Sigmoid colon (tissue), 7 donors: ENCODE measurements at places on chromosomes 2 and 18. TPM values are rescaled to one million over a fixed set of nuclear protein-coding genes. Genes with fewer than 3 reads are reported as not detected.

Gene SPP2
- not detected for total RNA-seq

Gene GRB14
- total RNA-seq: 14.0 TPM

DNA sequence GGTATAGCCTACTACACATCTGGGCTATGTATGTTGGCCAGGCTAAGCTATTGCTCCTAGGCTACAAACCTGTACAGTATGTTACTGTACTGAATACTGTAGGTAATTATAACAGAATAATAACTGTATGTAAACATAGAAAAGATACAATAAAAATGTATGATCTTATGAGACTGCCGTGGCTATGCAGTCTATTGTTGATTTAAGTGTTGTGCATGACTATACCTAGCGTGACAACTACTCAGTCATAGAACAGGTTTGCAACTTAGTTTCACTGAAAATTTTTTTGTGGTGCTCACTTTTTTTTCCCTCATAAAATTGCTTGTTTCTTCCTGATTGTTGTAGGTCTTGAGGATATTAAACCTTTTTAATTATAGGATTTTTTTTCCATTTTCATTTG is 25.9 kb downstream of the KCMF1 start:
- no peaks in the 10 kb centered on the region for H3K36me3 ChIP-seq
- H3K4me1 ChIP-seq: peaks cover 63% of the 10 kb centered on the region
- H3K4me3 ChIP-seq: no peak overlapping the region
- DNase-seq: no peak
- H3K27ac ChIP-seq: no peak overlapping the region

DNA sequence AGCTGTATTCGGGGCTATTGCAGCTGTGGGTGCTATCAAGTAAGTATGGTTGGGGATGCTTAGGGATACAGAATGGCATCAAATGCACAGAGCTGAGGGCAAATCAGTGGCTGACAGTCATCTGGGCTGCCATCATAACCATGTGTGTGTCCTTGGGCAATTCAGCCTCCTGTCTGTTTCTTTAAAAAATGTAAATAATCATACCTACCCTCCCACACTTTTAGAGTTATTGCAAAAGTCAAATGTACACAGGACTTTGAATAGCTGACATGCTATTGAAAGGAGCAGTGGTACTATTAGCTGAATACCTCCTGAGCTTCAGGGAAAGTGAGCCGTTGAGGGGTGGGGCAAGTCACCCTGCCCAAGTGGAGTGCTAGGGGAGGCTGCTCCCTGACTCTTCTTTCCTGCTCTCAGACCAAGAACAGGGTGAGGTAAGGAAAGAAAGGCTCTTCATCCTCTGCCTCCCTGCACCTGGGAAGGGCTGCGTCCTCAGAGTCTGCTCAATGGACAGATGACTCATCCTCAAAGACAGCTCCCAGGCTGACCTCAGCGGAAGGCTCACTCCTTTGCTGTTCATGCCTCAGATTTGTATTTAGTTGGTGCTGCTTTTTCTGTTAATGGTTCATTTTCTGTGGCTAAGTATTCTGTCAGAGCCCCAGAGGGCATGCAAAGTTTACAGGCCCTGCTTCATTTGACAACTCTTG is 54.9 kb upstream of the BZW1 start:
- DNase-seq: no peak
- H3K4me3 ChIP-seq: no peak overlapping the region
- H3K4me1 ChIP-seq: no peaks in the 10 kb centered on the region
- H3K36me3 ChIP-seq: no peaks in the 10 kb centered on the region
- no peak overlapping the region for H3K27ac ChIP-seq

Gene MARS2
- 6.6 TPM for total RNA-seq

DNA sequence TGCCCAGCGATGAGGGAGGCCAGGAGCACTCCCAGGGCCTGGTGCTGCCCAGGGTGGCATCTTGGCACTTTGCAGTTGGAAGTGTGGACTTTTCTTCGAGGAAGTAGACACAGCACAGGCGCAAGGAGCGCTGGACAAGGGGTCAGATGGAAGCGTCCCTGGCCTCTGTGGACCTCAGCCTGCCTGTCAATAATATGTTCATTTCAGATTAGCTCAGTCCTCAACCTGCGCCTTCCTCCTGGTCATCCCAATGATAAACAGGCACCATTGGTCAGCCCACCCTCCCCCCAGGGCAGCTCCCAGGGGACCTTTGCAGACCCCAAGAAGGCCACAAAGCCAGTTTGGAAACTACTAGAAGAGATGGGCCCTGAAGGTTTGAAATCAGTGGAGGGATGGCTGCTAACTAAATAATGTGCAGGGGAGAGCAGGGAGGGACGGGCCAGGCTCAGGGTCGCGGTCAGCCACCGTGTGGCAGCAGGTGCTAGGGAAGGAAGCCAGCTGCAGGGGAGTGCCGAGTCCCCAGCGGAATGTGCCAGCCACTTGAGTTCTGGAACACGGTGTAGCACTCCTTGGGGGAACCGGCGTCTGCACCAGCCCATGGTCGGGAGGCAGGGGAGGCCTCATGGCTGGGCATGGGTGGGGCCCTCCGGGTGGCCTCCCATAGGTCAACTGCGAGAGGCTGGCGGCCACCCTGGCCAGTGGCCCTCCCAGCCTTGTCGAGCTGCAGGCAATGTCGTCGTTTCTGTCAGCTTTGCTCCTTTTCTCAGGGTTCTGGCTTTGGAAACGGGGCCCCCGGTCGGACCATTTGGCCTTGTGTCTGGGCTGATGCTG is 59.9 kb downstream of the ADI1 start:
- H3K36me3 ChIP-seq: peaks cover 5% of the 10 kb centered on the region
- no peaks in the 10 kb centered on the region for H3K27me3 ChIP-seq
- H3K4me3 ChIP-seq: no peak overlapping the region
- no peak for DNase-seq
- H3K4me1 ChIP-seq: peaks cover 5% of the 10 kb centered on the region

DNA sequence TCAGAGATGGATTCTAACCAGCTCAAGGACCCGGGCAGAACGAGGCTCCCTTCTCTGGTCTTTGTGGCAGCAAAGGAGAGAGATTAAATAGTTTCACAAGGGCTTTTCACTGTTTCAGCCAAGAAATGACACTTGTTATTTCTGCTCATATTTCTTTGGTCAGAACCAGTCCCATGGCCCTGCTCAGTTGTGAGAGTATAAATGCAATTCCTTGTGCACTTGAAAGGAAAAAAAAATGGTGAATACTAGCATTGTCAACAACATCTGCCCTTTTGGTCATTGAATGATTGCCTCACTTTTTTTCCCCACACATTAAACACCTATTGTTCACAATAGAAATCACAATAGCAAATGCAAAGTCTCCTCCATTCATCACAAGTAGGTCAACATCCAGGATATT is 104.4 kb downstream of the RDH14 start:
- no peak overlapping the region for H3K27ac ChIP-seq
- no peak for DNase-seq
- no peaks in the 10 kb centered on the region for H3K27me3 ChIP-seq
- H3K36me3 ChIP-seq: no peaks in the 10 kb centered on the region
- no peak overlapping the region for H3K4me3 ChIP-seq
- H3K4me1 ChIP-seq: peaks cover 13% of the 10 kb centered on the region

DNA sequence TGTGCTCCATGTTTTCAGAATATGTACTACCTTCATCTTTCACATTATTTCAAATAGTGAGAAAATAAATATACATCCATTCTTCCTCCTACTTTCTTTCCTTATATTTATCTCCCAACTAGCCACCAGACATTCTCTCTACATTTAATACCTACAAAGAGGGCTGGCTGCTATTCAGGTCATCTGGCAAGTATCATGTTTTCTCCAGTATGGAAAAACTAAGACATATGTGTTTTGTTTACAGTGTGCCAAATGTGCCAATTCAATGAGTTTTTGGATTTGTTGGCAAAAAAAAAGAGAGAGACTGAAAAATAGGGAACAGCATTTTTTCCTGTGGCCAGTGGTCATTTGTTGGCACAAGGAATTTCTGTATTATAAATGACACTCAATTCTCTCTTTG is 1207.3 kb downstream of the DPP10 start:
- DNase-seq: no peak
- H3K27ac ChIP-seq: no peak overlapping the region
- no peak overlapping the region for H3K4me3 ChIP-seq
- no peaks in the 10 kb centered on the region for H3K36me3 ChIP-seq

GRCh38 chr18:27793013-27793785 is 383.7 kb downstream of the CDH2 start:
- DNase-seq: no peak
- no peaks in the 10 kb centered on the region for H3K36me3 ChIP-seq

DNA sequence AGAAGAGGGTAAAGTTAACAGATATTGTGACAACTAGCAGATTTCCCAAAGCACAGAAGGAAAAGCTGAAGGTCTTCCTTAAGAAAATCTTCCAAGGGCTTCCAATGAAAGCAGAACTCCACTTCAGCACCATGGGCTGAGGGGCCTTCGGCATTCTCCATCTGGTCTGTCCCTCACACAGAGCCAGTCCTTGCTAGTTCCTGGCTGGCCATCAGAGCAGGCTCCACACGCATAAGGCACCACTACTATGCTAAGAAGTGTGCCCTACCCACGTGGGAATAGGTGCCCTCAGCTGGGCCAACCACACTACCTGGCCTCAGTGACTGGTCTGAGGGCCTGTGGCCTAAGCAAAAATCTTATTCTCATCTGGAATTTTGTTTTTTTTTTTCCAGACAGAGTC is 73.5 kb downstream of the METTL4 start:
- H3K27ac ChIP-seq: no peak overlapping the region
- no peaks in the 10 kb centered on the region for H3K36me3 ChIP-seq
- H3K4me3 ChIP-seq: no peak overlapping the region
- no peaks in the 10 kb centered on the region for H3K27me3 ChIP-seq

DNA sequence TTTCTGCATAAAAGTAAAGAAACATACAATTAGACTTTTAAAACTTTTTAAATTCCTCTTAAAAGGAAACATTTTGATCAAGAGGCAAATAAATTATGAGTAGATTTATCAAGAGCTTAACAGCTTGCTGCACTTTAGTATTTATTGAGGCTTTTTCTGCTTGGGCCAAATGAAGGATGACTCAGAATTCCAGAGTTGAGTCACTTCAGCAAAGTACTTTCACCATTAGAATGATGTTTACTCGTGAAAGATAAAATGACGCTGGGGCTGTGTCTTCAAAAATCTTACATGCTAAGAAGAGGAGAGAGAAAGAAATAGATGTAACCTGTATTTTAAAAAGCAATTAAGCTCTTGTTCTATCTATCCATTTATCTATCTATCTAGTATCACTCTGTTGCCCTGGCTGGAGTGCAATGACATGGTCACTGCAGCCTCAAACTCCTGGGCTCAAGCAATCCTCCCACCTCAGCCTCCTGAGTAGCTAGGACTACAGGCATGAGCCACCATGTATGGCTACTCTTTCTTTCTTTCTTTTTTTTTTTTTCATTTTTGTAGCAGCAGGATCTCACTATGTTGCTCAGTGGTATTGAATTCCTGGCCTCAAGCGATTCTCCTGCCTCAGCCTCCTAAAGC is 75.3 kb upstream of the RIOK3 start:
- no peak overlapping the region for H3K4me3 ChIP-seq
- DNase-seq: no peak
- H3K36me3 ChIP-seq: no peaks in the 10 kb centered on the region
- peak overlapping the region; percentile 83 for H3K27ac ChIP-seq
- no peaks in the 10 kb centered on the region for H3K27me3 ChIP-seq
- peaks cover 20% of the 10 kb centered on the region for H3K4me1 ChIP-seq

DNA sequence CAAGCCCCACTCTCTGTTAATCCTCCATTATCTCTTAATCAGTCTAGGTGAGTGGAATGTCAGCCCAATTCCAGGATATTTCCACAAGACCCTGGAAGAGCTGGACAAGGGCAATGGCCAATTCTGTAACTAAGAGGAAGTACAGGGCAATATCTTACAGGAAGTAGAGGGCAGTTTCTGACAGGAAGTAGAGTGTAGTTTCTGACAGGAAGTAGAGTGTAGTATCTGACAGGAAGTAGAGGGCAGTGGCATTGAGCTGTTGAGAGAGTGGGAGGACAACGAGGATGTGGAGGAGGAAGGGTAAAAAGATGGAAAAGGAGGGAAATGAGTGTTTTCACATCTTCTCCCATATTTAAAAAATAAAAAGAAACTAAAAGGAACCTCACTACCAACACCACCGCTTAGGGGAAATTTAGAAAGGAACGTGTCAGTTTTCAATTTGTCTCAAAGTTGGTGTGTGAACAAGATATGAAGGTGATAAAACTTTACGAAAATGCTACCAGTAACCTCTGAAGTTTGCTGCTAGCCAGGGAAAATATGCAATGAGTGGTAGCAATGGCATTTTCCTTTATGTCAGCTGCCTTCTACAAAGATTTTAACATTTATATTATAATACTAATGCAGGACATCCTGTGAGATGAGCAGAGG is 430.9 kb upstream of the HNRNPA3 start:
- H3K4me3 ChIP-seq: no peak overlapping the region
- no peaks in the 10 kb centered on the region for H3K27me3 ChIP-seq
- H3K4me1 ChIP-seq: no peaks in the 10 kb centered on the region
- H3K27ac ChIP-seq: no peak overlapping the region
- DNase-seq: no peak
- no peaks in the 10 kb centered on the region for H3K36me3 ChIP-seq

Gene GULP1
- total RNA-seq: 51.0 TPM

DNA sequence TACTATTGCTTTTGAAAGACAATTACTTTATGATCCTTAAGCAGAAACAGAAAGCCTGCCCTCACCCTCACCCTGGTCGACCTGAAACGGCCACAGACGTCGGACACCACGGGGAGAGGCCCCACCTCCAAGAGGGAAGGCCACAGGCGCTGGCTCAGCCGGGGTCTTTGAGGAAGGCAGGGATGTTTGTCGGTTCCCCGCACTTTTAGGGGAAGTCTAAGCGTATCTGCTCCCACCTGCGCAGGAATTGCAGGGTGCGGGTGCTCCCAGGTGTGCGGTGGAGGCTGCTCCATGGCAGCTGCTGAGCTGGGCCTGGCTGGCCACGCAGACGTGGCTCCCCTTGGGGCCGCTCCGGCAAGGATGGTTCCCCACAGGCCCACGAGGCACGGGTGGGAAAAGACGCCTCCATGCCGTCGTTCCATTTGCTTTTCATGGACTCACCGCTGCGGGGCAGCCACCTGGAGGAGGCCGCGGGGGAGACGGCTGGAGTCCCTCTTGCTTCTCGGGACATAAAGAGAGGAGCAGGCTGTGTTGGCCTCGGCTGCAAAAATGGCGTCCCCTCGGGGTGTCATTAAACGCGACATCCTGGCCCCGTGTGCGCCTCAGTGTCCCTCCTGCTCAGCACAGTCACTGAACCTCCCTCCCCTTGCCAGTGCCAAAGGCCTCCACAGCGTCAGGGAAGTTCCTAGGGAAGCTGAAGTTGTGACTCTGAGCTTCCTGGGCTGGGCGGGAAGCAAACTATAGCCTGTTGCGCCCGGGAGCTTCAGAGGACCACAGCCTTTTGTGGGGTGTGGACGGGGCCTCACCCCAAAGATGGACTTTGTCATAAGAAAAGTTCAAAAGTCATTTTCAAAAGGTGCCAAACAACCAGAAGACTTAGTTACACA is 63.4 kb downstream of the NFATC1 start:
- no peaks in the 10 kb centered on the region for H3K36me3 ChIP-seq
- no peak for DNase-seq
- no peaks in the 10 kb centered on the region for H3K27me3 ChIP-seq

Gene CHRNG
- not detected for total RNA-seq

GRCh38 chr2:151637271-151637781 is 97.0 kb downstream of the NEB start:
- H3K4me3 ChIP-seq: no peak overlapping the region
- no peak overlapping the region for H3K27ac ChIP-seq
- no peak for DNase-seq

- no peak overlapping the region for H3K4me3 ChIP-seq
- no peaks in the 10 kb centered on the region for H3K27me3 ChIP-seq
- no peak for DNase-seq
- H3K36me3 ChIP-seq: no peaks in the 10 kb centered on the region
Measured at GRCh38 chr2:161576421-161576820, 47.8 kb upstream of the SLC4A10 start.

Gene PRSS56
- total RNA-seq: not detected
